ENCODE measurements at places on chromosomes 1 and 21. TPM values are rescaled to one million over a fixed set of nuclear protein-coding genes. Genes with fewer than 3 reads are reported as not detected.

GNG12 gene
- total RNA-seq: not detected

- DNase-seq: no peak
These were observed 8.4 kb upstream of the C1orf185 start for GRCh38 chr1:51093581-51093980.

DNA sequence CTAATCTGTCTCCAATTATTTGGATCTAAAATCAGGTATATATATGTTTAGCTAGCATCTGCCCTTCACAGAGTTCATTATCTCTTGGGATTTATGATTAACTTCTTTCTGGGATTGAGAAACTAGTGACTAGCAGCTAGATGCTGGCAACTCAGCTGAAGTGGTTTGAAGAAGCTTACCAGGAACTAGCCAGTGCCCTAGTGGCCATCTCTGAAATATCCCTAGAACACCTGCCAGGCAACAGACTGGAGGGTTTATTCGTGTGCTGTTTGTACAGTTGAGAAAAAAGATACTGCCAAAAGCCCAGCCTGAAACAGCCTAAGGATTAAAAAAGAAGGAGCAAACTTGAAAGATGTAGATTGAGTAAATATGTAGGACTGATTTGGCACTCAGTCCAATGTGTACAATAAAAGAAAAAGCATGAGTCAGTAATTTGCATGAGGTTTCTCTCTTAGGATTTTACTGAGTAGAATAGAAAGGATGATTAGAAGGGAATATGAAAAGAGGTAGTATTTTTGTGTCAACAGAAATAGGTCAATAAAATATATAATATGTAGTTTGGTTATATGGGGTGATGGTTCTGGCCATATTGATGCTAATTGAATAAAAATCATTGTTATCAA lies 1144.6 kb upstream of the ADGRL2 start:
- no peak for DNase-seq

- DNase-seq: no peak
These were observed 84.7 kb downstream of the PHTF1 start for GRCh38 chr1:113674591-113674990.

RBP7 gene
- total RNA-seq: not detected

- DNase-seq: no peak
These were observed 55.6 kb downstream of the GALNT2 start for GRCh38 chr1:230122366-230123279.

DNA sequence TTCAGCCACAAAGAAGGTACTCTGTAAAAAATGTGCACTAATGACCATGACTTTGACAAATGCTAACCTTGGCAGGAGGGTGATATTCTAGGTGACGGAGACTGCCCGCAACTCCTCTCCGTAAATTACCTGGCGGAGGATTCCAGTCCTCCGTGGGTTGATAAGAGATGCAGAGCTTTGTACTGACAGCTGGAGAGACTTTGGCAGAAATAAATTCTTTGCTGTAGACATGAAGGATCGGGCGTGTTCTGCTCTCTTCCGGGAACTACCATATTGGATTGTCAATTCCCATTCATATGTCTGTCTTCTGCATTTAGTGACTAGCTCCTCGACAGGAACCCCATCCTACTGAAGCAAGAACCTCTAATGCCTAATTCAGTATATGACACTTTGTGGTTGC lies 158.3 kb upstream of the KAZN start:
- no peak for DNase-seq

BEST4 gene
- 1.8 TPM for total RNA-seq

SHE gene
- total RNA-seq: not detected

DNA sequence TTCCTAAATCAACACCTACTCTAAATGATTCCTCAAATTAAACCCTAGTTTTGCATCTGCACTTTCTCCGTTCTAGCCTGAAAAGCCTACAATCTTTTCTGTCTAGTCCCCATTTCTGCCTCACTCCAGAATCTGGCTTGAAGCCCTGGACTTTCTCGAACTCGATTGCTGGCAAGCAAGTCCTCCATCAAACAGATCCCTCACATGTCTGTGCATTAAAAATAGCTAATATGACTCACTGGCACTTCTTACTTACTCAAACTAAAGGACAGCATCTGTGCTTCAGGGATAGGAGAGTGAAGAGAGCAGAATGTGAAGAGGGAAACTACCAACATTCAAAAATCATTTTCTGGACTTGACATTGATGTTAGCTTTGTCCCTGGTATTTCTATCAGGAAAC lies 51.8 kb upstream of the CXADR start:
- DNase-seq: no peak

DNA sequence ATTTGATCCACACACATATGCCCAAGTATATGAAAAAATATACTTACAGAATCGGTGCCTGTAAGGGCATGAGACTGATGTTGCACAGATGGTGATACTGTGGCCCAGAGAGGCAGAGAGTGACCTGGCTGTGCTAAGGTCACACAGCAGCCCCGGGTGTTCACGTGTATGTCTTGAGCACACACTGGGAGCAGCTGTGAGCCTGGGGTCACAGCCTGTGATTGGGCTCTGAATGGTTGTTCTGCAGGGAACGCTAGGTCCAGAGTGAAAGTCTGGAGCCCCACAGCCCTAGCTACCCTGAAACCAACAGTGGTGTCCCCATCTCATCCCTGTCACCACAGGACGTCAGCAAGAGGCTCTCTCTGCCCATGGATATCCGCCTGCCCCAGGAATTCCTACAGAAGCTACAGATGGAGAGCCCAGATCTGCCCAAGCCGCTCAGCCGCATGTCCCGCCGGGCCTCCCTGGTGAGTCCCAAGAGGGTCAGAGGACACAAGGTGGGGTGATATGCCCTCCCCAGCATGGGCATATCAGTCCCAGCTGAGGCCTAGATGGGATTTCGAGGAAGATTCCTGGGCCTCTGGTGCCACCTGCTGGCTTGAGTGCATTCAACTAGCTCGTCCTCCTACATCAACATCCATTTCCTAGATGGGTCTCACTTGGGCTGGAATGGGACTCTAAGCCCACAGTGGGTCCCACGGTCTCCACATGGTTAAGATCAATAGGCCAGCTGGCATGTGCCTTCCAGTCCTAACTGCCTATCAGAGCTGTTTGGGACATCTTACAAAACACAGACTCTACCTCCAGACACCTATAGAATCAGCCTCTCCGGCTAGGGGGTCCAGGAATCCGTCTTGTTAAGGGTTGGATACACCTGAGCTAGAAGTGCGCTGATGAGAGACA lies 19.7 kb downstream of the CDK18 start:
- no peak for DNase-seq

- DNase-seq: no peak
These were observed 14.1 kb upstream of the STXBP3 start for GRCh38 chr1:108732398-108732797.

DNA sequence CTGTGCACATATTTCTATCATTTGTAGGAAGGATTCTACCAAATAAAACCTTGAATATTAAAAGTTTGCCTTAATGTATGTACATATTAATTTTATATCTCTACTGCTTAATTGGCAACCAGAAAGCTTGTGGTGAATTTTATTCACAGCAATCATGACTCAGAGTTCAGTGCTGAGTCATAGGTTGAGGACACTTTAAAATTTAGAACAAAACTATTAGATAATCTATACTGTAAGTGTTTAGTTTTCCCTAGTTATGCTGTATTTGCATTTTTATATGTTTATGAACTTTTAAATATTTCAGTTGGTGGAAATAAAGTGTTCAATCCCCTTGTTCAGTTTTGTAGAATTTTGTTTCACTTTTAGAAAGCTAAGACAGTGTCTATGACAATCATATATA lies 841.5 kb downstream of the KCNT2 start:
- DNase-seq: no peak

DNA sequence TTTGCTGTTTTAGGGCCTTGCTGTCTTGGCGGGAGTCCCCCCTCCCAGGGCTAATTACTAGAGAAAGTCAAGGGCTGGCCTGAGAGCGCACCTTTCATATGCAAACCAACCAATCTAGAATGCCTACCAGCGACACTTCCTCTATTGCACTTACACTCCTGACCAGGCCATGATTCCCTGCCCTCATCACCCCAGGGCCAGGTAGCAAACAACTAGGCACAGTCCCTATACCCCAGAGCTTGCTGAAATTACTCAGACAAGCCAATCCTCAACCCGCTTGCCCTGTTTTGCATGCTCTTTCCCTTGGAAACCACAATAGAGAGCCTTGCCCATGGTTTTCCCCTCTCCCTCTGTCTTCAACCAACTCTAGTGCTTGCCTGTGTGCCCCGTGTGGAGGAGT lies 70.3 kb downstream of the URB2 start:
- no peak for DNase-seq

GRCh38 chr1:213884942-213885341 lies 102.8 kb upstream of the PROX1 start:
- no peak for DNase-seq

SPATA46 gene
- not detected for total RNA-seq

- no peak for DNase-seq
These were observed 291.1 kb upstream of the ADGRL2 start for GRCh38 chr1:81509594-81509993.

NUF2 gene
- 57.0 TPM for total RNA-seq

DNA sequence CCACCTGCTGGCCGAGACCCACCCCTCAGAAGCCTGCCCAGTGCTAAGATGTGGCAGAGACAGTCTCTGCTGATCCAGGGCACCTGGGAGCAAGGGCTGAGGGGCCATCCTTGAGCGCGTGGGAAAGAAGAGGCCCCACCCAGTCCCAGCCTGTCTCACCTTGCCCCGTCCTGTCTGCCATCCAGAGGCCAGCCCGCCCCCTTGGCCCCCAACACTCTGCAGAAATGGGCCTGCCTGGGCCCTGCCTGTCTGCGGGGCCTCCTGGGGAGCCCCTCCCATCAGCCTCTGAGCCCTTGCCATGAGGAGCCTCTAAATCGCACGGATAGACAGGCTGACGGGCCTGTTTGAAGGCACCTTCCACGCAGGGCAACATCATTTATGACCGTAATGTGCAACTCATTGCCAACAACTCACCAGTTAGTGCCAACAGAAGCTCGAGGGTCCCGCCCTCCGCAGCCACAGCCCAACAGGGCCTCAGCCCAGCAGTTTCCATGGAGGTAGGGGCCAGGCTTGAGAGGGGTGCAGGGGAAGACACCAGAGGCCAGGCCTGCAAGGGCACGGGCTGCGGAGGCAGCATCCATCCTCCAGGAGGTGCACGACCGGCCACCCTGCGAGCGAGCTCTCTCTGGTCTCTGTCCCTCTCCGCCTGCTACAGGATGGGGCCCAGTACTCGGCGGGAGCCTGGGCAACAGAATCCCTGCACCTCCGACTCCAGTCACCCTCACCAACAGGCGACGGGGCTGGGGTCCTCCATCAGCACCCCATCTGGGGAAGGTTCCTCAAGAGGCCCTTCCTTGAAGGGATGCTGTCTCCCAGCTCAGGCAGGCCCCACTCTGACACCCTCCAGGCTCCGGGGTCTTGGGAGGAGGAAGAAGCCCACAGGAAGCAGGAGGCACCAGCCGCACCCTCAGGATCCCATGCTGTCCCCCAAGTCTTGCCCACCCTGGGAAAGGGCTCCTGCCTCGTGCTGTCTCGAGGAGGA lies 78.0 kb downstream of the MEGF6 start:
- DNase-seq: no peak

KPRP gene
- not detected for total RNA-seq

DNA sequence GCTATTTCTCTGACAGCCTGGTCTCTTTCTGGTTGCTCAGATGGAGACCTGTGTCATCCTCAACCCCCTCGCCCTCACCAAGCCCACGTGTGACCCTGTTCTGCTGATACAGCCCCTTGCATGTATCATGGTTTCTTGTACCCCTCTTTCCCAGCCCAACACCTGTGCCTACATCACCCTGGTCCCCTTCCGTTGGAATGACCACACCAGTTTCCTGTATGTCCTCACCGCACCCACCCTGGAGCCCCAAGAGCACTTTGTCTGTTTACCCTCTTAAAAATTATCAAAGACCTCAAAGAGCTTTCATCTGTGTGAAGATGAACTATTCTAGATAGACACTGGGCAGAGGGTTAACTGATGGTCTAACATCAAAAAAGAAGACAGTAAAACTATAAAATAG lies 179.5 kb downstream of the GALNT2 start:
- no peak for DNase-seq

GRCh38 chr21:42193721-42194120 lies 25.2 kb upstream of the ABCG1 start:
- DNase-seq: no peak

DNA sequence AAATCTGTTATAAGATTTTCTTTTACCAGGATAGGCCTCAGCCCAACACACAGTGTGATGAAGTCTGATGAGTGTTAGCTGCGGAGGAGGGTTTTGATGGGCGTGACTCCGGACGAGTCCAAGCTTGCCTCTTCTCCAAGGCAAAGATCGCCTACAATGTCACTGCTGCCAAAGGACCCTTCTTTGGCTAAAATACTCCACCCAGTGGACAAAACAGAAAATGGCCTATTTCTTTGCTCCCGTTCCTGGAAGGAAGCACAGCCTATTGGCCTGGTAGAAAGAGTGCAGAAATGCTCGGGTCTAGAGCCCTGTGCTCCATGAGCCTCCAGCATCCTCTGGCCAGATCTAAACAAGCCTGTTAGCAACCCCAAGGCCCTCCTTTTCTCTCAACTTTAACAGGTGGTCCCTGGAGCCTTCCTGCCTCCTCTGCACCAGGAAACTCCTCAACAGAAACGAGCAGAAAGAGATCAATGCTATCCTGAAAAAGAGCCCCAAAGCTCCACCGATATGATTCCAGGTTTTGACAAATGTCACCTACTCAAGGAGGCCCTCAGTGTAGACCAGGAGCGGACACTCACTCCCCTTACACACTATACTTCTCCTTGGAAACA lies 3.4 kb upstream of the CASQ2 start:
- DNase-seq: peak; percentile 36

CENPF gene
- total RNA-seq: 74.2 TPM

DNA sequence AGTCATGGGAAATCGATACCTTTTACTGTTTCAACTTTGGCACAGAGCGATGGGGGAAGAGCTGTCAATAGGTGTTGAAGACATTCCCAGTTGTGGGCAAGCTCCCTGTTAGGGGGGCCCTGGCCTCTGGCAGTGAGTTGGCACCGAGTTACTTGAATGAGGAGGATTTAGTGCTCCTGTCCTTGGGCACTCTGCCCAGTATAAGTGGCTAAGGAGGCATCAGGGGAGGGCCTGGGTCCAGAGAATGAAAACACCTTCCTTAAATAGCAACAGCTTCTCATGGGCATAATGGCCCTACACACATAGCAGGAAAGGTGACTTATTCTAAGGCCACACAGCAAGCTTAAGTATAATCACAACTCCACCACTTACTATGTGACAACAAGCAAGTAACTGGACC lies 664.4 kb downstream of the PTPRU start:
- DNase-seq: no peak

DNA sequence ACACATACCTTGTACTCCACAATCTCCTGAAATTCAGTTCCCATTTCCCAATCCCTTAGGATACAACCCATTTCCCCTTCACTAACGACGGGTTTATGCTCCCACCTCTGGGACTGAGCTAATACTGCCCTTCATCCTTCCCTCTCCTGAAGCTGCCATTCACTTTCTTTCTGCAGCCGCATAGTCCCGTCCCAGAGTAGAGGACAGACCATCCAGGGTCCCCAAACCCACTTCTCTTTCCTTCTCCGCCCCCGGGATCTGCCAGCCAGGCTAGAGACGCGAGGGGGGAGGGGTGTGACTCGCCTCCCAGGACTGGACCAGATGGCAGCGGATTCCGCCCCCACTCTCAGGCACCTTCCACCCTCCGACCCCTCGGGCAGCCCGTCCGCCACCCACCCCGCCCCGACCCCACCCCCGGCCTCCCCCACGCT lies 679 bp downstream of the ABL2 start:
- DNase-seq: peak; percentile 23

All from activated naive CD4-positive, alpha-beta T cell treated with anti-CD3 and anti-CD28 coated beads, Interleukin-2, amount 50 U/mL, for 72 hours (primary cell).